ENCODE measurements at places on chromosomes 7 and 10.

GRCh38 chr10:120963594-120964220 is 112.5 kb downstream of the WDR11 start:
- no peak for DNase-seq

DNA sequence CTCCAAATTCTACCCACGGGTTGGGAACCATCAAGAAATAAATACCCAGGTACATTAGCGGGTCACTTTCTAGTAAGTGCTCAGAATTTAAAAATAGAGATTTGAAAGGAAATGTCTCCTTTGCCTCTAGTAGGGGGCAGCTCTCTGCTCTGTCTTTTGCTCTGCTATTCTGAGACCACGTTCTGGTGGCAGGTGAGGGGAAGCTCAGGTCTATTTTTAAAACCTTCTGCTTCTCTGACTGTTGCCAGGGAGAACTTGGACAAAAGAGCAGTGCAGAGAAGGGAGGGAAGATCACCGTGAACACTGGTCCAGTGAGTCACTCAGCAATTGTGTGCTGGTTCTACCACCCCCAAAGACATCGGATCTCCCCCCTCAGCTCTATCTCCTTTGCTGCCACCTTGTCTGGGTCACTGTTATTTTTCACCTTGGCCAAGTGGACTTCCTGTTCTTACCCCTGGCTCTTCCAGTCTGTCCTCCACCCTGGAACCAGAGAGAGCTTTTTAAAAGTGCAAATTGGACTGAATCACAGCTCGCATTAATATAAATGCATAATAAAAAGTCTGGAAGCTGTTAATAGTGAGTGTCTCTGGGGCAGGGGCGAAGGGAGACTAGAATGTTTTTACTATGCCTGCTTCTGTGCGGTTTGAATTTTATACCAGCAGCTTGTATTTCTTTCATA is 72.4 kb upstream of the LOXL4 start:
- no peak for DNase-seq

GRCh38 chr7:137574812-137575211 is 231.3 kb upstream of the PTN start:
- DNase-seq = no peak

- DNase-seq = no peak
Observed at GRCh38 chr10:32121648-32122047, 65.4 kb upstream of the KIF5B start.

- no peak for DNase-seq
Observed at GRCh38 chr10:123774132-123774742, 108.1 kb downstream of the GPR26 start.

DNA sequence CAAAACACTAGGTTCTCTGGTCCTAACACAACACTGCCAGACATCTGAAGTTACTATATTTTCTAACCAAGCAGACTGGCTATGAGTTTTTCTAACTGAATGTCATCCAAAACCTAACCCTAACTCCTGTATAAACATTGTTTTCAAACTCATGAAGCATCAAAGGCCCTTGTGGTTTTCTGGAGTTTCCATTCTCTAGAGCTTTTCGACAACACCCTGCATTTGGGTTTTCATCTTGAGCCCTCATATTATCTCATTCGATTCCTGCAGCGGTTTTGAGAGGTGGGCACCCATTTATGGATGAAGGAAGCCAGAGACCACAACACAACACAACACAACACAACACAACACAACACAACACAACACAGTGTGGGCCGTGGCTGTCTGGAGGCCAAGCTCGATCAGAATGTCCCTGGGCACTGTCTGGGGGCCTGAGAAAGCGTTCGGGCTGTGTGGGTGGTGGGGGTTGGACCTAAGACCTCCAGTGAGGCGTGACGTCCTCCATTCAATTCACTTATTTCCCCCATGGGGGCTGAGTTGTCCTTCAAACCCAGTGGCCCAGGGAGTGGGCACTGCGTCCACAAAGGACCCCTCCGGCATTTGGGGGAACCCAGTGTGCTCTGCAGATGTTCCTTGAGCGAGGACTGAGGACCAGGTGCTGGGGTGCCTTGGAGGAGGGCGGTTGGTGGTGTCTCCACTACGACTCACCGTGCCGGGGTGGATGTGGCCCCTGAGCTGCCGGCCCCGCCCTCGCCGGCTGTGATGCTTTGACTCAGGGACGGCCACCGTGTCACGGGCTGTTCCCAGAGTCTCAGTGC is 490.4 kb downstream of the DNAJB6 start:
- no peak for DNase-seq

GRCh38 chr7:131265227-131265626 is 62.4 kb upstream of the MKLN1 start:
- no peak for DNase-seq

- DNase-seq = no peak
Observed at GRCh38 chr7:98821348-98821747, 48.5 kb downstream of the TMEM130 start.

DNA sequence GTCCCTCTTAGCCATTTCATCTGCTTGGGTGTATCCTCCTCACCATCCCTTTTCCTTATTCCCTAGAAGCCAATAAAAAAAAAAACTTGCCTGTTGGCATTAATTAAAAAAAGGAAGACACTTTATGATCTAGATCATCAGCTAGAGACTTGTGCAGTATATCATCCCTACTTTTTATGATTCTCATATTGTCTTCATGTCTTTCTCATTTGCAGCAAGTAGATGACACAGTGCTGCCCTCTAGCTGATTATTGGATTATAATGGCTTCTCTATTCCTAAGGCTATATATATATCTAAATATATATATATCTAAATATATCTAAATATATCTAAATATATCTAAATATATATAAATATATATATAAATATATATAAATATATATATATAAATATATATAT is 272.4 kb upstream of the LRGUK start:
- no peak for DNase-seq

DNA sequence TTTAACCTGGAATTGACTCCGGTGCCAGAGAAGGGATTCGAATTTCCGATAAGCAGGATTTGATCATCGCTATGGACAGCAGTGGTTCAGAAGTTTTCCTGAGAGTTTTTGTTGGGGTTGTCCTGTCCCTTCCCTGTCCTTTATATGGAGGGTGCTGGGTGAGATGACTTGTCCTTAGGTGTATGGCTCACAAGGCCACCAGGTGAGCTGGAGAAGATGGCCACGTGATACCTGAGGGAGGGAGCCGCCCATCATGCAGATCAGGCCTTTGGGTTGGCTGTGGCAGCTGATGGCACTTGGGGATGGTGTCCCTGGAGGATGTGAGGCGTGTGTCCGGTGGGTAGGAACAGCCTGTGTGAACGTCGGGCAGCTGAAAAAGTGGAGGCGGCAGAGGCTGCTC is 187.7 kb downstream of the PTPN20 start:
- no peak for DNase-seq

GRCh38 chr10:42755028-42755451 is 27.6 kb upstream of the BMS1 start:
- no peak for DNase-seq

Measured in stimulated activated naive CD4-positive, alpha-beta T cell treated with Interleukin-2 at 50 U/mL for 16 hours (primary cell).